ENCODE measurements at places on chromosomes 6 and 20.

DNA sequence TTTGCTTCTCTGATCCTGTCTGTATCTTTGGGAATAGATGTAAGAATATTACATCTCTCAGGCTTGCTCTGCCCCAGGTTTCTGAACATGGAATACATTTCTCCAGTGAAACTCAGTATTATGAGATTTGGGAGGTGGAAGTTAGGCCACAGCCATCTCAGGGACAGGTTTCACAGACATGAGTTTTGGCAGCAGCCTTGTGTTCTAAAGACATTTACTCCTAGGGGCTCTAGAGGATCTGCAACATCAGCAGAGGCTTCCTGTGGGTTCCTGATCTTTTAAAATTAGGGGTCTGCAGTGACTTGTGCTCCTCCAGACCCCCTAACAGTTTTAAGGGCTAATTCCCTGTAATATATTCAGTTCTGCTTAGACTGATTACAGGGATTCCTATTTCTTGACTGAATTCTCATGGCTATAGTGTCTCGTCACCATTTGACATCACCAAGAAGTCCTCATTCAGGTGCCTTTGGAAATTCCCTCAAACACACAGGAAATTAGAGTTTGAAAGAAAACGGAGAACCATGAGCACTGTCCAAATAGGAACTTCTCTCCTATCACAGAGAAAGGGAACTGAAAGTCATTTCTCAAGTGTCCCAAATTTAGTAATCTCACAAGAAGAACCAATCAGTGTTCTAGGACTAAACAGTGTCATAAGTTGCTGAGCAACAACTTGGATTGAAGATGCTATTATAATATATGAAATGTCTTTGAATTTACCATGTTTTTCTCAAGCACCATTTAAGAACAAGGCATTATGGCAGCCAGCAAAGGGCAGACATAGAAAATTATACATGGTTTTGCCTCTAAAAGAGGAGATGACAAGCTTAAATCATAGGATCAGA lies 2.5 kb upstream of the HLA-DRA start:
- DNase-seq = no peak

- DNase-seq = no peak
Observed at GRCh38 chr6:159689001-159689400, 4.0 kb downstream of the SOD2 start.

DNA sequence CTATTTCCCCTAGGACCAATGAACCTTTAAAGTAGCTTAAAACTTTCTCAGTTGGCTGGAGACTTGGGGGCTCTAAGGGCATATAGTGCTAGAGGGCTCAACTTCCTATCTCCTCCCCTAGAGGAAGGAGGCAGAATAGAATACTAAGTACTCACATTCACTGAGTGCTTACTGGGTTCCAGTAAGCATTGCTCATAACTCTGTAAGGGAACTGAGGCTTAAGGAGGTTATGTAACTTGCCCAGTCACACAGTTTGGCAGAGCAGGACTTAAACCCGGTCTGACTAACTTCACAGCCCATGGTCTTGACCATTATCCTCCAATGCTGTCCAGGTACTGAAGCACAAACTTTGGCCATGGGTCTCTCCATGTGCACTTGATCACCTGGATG lies 12.5 kb downstream of the SESN1 start:
- no peak for DNase-seq

DNA sequence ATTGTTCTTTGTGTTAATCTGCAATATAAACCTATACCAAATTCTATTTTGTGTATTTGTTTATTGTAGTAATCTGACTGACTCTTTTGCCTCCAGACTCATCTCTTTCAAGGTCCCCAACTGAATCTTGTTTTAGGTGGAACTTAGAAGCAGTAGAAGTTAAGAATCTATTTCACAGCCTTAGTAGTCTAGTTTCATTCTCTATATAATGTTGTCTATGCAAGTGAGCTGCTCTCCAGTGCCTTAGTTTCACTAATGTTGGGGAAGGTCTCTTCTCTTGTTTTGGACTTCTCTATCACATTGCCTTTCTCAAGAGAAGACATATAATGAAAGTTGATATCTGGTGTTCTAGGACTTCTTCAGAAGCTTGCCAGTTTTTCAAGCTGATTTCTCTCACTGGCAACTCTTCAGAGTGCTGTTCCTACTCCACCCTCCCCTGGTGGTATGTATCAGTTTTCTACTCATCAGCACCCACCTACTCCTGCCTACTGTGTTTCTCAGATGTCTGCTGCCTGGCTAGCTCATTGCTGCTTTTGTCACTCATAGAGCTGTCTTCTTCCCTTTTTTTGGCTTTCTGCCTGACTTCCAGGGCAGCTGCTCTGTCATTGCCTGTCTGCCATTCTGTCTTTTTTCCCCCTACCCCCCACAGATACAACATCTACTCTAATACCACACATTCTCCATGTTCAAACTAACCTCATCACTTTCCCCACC lies 82.1 kb downstream of the PTPRA start:
- no peak for DNase-seq

- no peak for DNase-seq
Observed at GRCh38 chr20:16441546-16442164, 131.6 kb downstream of the KIF16B start.

DNA sequence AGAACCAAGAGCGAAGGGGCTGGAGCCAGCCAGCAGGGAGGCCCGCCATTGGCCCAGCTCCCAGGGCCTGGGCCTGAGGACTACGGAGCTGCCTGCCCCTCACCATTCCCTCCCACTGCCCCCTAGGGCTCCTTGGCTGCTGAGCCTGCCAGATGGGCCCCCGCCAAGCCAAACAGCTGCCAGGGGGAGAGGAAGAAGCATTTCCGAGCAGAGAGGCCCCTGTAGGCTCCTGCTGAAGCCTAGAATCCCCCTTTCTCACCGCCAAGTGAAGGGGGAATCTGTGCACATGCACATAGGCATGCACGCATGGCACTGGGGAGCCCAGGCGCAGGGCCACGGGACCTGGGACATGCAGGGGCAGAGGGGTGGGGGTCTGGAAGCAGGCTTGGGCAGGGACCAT lies 28.5 kb upstream of the MRPS18A start:
- no peak for DNase-seq

Measured in stimulated activated CD4-positive, alpha-beta T cell treated with anti-CD3 and anti-CD28 coated beads, Interleukin-1b, Interleukin-23, amount 100 ng/mL, for 4 hours (primary cell).